Activated CD4-positive, alpha-beta T cell treated with anti-CD3 and anti-CD28 coated beads for 48 hours (primary cell): ENCODE measurements at places on chromosomes 5 and 9.

DNA sequence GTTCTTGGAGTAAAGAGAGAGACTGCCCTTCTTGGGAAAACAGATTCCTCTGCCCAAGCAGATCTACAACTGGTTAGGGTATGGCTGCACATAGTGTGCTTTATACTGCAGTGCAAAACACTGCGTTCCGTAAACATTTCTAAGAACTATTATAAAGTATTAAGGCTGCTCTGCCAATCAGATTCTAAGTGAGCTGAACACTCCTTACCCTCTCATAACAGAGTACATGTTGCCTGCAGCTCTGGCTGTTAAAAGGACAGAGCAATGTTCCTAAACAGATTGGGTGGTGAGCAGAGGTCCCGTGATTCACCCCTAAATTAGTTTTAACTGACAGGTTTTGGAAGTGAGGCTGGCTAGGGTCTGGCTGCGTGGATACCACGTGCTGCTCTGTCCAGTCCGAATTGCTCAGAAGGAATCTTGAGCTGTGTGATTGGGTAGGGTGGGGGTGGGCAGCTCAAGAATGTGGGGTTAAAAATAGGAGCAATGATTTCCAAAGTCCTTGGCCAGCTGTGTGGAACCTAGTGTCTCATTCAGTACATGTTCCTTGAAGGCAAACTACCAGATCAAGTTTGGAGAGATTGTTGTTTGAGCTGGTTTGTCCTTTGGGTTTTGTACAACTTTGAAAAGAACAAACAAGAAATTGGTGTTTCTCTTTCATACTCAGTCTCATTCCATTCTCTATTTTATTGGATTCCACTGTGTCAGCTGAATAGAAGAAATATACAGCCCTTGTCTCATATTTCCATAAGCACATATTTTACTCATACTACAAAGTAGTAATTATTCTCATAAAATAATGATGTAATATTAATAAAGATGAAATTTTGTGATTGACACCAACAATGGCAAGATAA is 497.6 kb upstream of the CD180 start:
- DNase-seq, result no peak

GRCh38 chr5:88089719-88090390 is 178.8 kb downstream of the TMEM161B start:
- DNase-seq, result no peak

- no peak for DNase-seq
Measured at GRCh38 chr5:71586052-71586940, 844 bp upstream of the MCCC2 start.

DNA sequence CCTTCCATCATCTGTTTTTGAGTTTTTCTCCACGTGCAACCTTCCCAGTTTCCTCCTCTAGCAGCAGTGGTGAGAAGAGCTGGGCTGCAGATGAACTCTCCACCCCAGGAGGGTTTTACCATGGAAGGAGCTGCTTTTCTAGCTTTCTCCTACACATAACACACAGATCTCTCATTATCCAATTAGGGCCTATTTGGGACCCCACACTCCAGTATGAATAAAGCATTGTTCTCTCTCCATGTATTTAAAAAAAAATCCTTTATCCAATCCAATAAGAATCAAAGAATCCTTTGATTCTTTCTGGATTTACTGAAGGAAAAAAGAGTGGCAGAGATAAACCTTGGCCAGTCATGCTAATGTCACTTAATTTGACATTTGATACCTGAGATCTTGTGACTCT is 31.6 kb upstream of the NAA35 start:
- no peak for DNase-seq

DNA sequence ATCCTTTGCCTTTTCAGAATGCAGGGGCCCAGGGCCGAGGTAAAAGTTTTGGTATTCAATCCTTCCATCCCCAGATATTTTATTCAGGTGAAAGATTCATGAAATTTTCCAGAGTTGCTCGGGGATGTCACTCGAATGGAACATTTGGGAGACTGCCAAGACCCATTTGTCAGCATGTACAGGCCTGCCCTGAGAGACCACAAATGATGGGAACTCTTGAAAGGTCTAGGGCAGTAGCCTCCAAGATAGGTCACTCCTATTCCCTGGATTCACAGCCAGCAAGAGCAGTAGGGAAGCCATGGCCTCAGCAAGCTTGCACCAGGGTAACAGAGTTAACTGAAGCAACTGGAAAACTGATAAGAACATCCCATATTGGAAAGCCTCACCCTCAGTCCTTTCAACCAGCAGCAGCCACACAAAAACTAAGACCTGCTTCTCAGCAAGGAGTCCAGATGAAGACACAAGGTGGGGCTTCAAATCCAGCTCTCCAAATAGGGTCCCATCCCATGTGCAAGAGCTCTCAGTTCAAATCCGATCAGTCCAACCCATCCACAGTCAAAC is 12.5 kb downstream of the CARD6 start:
- DNase-seq, result no peak

GRCh38 chr9:75096796-75097195 is 8.5 kb downstream of the OSTF1 start:
- no peak for DNase-seq

- no peak for DNase-seq
Measured at GRCh38 chr9:90827181-90827871, 25.7 kb downstream of the SYK start.

- DNase-seq, result no peak
Measured at GRCh38 chr9:18971404-18971803, 61.6 kb downstream of the SAXO1 start.

GRCh38 chr9:83669067-83669466 is 38.7 kb downstream of the UBQLN1 start:
- DNase-seq, result no peak

- DNase-seq, result no peak
Measured at GRCh38 chr5:171855798-171856763, 70.5 kb downstream of the SMIM23 start.

DNA sequence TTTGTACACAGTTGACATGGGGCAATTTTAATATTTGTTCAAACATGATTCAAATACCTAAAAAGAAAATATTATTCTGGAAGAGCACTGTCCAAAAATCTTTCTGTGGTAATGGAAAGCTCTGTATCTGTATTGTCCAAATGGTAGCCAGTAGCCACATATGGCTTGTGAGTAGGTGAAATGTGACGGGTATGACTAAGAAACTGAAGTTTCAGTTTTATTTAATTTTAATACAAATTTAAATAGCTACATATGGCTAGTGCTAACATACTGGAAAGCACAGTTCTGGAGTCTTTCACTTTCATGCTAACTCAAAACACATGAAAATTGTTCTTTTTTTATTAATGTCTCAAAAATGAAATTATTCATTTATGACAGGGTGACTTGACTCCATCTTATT is 132.6 kb downstream of the PLK2 start:
- DNase-seq, result no peak

GRCh38 chr9:33633636-33634035 is 109.6 kb downstream of the ANKRD18B start:
- no peak for DNase-seq

DNA sequence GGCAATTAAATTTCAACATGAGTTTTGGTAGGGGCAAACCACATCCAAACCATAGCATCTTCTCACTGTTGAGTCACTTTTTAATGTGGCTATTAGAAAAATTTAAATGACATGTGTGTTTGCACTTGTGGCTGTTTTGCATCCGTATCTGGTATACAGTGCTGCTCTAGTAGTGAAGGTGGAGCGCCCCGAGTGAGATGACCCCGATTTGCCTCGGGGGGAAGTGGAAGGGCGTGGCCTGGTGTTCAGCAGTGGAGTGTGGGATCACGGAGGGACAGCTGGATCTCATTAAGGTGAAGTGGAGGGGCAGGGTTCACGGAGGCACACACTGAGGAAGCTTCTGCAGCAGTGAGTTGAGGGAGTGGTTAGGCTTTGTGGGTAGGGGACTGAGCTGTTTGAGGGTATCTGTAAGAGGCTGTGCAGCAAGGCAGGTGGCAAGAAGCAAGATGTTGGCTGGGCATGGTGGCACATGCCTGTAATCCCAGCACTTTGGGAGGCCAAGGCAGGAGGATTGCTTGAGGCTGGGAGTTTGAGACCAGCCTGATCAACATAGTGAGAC is 6.2 kb upstream of the GMCL2 start:
- no peak for DNase-seq

DNA sequence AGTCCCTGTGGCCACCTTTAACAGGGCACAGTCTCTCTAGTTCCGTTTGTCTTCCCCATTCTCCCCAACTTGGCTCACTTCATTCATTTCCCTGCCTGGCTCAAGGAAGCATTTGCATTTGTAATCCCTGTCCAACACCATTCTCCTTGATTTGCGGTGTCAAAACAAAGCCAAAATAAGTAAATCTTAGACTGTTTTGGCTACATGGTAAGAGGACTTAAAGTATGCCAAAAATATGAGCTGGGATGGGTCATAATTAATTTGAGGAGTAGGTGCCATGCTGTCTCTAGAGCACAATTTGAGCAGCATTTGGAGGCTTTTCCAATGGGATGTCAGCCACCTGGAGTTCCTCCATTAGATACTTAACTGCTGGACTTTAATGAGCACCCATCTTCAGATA is 3.7 kb upstream of the GRIA1 start:
- no peak for DNase-seq

DNA sequence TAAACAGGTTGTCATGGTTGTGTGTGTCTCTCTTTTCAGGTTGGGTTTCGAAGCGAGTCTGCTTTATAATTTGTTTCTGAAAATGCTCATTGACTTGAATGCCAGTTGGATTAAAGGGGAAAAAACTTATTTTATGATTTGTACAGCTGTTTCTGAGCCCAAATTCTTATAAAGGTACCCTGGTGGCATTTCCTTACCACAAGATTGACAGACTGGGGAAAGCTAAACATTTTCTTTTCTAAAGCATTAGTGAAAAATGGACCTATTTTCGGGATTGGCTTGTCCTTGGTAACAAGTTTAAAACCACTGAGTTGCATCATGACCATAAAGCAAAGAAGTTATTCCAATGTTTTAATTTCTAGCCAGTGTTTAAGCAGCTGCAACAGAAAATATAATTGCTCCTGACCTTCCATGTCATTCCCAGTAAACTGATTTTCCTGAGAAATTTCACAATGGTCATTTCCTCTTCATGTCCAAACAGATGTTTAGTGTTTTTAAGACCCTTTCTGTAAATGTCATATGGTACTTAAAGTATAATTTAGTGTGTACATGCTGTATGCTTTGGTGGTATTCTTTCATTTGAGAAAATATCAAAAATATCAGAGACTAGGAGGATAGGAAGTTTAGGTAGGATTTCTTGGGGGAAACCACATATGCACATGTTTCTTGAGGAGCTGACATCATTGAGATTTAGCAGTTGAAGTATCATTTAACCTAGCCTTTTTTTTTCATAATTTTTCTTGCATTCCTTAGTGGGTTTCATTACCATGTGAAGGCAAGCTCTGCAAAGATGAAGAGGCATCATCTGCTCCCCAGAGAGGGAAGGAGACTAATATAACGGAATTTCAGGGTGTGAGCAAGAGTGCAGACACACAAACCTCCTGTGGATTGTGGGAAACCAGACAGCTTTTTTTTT is 667.1 kb upstream of the RGMB start:
- DNase-seq, result no peak

GRCh38 chr9:94771096-94771495 is 44.6 kb downstream of the AOPEP start:
- DNase-seq, result no peak

DNA sequence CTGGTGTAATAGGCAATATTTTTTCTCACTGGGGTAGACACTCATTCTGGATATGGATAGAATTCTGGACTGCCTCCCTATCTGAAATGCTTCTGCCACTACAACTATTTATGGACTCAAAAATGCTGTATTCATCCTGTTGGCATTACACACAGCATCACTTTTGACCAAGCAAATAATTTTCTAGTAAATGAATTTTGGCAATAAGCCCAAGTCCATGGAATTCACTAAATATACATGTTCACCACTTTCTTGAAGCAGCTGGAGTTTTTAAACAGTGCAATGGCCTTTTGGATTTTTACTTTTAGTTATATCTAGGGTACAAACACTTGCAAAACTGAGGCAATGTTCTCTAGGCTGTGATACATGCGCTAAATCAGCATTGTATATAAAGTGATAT is 724.9 kb upstream of the EDIL3 start:
- DNase-seq, result no peak

DNA sequence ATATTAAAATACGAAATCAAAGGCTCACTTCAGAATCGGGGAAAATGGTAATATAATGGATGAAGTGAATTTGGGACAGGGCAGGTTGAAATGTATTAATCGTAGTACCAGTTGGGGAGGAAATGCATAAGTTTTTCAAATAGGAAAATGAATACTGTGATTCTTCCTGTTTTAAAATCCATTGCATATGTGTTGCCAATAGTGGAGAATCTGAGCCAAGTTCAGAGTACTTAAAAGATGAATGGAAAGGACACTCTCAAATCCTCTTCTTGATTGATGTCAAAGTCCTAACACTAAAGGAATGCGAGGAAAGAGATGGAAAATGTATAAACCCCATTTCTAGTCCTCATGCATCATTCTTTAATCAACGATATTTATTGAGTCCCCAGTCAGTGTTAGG is 160.9 kb upstream of the CCNG1 start:
- DNase-seq, result no peak

DNA sequence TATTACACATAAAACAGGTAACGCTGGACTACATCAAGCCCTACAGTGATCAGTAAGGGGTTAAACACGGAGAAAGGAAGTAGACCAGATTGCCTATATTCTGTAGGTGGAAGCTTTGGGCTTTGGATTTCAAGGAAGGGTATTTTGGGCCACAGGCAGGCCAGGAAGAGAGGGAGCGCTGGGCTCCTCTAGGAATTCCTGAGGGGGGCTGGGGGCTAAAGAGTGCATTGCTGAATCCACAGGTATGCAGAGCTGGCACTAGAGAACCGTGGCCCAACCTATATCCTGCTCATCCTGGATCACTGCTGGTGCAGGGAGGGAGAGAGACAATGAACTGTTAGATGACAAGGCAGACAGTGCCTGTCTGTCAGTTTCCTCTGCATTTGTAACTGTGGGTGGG is 367.1 kb downstream of the CSNK1G3 start:
- DNase-seq, result no peak
